ENCODE measurements at places on chromosomes 6 and 20. TPM values are rescaled to one million over a fixed set of nuclear protein-coding genes. Genes with fewer than 3 reads are reported as not detected.

HLA-DPB1 gene
- total RNA-seq, result 83.9 TPM

- no peak for DNase-seq
- H3K4me1 ChIP-seq, result no peaks in the 10 kb centered on the region
- H3K27ac ChIP-seq, result no peak overlapping the region
- no peak overlapping the region for H3K4me3 ChIP-seq
- H3K36me3 ChIP-seq, result no peaks in the 10 kb centered on the region
- H3K27me3 ChIP-seq, result no peaks in the 10 kb centered on the region
Measured at GRCh38 chr6:1766654-1767053, 156.9 kb downstream of the FOXC1 start.

DNA sequence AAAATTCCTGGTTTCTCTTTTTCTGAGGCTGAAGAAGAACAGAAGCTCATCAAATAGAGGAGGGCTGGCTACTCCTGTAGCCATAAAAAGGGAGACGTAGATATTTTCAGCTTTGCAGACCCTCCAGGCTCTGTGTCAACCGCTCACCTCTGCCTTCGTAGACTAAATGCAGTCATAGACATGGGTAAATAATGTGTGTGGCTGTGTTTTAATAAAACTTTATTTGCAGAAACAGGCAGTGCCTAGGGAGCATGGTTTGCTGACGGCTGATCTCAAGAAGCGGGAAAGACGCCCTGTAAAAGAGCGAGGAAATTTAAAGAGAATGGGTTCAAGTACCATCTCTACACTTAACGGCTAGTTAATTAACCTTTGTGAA lies 171.8 kb downstream of the BCAS1 start:
- peaks cover 23% of the 10 kb centered on the region for H3K4me1 ChIP-seq
- H3K36me3 ChIP-seq, result no peaks in the 10 kb centered on the region

RAB22A gene
- 18.4 TPM for total RNA-seq

ADGRF1 gene
- total RNA-seq, result 51.8 TPM

DNA sequence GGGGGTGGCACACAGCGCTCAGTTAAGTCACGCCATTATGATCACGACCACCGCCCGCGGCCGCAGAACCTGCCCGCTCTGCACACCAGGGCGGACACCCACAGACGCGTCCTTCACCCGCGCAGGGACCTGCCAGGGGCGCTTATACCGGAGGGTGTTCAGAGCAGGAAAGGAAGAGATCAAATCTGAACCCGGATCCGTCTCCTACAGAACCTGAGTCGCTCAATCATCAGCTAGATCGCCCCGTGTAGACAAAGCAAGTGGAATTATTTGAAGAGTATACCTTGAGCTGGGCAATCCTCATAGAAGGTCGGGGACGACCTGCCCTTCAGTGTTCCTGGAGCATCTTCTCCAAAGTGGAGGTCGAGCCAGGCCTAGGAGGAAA lies 14.4 kb upstream of the ZNF217 start:
- H3K27me3 ChIP-seq, result no peaks in the 10 kb centered on the region
- H3K36me3 ChIP-seq, result no peaks in the 10 kb centered on the region
- H3K4me1 ChIP-seq, result peaks cover 48% of the 10 kb centered on the region
- no peak for DNase-seq
- H3K4me3 ChIP-seq, result no peak overlapping the region
- peak overlapping the region; percentile 80 for H3K27ac ChIP-seq

MTFR2 gene
- total RNA-seq, result 2.5 TPM

DNA sequence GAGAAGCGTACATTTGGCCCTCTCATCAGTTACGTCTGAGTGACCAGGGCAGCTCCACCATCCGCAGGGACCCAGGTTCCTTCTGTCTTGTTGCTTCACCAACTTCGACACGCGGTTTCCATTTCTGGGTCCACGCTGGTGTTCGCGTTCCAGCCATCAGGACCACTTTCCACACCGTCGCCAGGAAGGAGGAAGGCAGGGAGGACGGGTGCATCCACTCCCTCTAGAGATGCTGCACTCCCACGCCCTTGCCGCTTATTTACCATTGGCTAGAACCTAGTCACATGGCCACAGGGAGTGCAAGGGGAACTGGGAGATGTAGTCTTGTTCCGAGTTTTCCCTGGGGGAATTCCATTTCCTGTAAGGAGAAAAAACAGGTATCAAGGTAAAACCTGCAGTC lies 33.2 kb upstream of the SNX9 start:
- H3K27me3 ChIP-seq, result no peaks in the 10 kb centered on the region
- no peak overlapping the region for H3K27ac ChIP-seq
- no peaks in the 10 kb centered on the region for H3K4me1 ChIP-seq
- H3K4me3 ChIP-seq, result no peak overlapping the region
- H3K36me3 ChIP-seq, result no peaks in the 10 kb centered on the region

DNA sequence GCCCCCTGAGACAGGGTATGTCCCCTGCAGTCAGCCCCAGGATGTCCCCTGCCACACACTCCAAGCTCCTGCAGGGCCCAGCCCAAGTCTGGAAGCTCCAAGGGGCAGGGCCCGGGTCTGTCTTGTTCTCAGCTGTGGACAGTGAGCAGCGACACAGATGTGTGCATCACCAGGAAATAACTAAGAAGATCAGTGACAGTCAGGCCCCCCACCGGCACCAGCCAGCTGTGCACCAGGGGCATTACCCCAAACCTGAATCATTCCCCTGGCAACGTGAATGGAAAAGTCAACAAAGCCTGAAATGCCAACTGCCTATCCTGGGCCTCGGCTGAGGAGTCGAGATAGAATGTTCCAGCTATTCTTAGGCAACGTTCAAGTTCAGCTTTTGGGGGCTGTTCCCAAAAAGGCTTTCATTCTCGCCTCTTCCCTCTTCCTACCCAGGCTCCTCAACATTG lies 105.0 kb downstream of the PREX1 start:
- no peaks in the 10 kb centered on the region for H3K36me3 ChIP-seq
- no peak for DNase-seq
- H3K4me1 ChIP-seq, result peaks cover 8% of the 10 kb centered on the region

Measured in esophagus squamous epithelium (tissue), 5 donors.